Activated naive CD4-positive, alpha-beta T cell (primary cell): ENCODE measurements at places on chromosomes 11 and 22.

DNA sequence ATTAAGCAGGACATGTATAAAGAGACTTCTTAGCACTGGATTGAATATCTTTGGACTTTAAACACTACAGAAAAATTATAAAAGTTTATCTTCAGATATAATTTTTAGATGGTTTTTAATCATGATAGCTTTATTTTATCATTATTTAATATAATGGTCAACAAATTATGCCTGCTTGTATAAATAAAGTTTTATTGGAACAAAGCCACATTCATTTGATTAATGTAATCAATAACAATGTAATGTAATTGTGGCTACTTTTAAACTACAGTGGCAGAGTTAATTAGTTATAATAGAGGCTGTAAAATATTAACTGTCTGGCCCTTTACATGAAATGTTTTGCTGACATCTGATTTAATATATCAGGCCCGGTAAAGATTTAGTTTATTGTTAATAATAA is 70.0 kb downstream of the STIM1 start:
- DNase-seq, result no peak

DNA sequence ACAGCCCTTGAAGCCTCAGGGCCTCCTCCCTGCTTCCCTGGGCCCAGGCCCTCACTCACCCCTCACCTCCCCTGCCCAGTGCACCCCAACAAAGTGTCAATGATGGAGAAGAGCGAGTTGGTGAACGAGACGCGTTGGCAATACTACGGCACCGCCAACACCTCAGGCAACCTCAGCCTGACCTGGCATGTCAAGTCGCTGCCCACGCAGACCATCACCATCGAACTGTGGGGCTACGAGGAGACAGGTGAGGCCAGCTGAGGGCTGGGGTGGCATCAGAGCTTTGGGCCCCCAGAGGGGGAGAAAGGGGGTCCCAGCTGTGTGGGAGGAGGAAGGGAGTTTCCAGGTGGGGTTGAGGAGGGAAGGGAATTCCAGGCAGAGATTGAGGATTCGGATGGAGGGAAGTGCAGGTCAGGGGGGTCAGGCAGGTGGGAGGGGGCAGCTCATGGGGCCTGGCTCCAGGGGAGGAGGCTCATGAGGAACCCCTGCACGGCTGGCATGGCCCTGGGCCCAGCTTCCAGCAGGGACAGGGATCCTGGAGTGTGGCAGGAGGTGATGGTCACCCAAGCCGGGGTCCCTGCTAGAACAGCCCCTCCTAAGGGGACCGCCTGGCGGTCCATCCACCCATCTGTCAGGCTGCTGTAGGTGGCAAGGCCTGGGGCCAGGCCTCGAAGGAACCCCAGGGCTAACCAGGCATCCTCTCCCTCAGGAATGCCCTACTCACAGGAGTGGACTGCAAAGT is 2.9 kb downstream of the SUSD2 start:
- DNase-seq, result no peak

GRCh38 chr11:44831605-44832394 is 105.0 kb downstream of the TSPAN18 start:
- no peak for DNase-seq

DNA sequence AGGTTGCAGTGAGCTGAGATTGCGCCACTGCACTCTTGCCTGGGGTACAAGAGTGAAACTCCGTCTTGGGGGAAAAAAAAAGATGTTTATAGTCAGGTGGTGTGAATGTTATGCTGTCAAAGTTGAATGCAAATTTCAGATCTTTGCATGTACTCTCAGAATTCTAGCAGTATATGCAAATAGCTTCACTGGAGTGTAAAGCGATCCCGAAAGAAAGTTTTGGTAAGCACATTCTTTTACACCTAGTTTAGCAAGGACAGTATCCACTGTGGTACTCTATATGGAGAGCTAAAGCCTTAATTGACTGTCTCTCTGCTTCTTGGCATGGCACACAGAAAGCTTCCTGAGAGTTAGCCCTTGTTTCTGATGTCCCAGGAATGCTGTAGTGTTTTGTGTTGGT is 4.0 kb downstream of the JAM3 start:
- no peak for DNase-seq

- DNase-seq, result no peak
These were observed 387.8 kb downstream of the SOX6 start for GRCh38 chr11:15968461-15969130.

GRCh38 chr11:58394195-58394594 is 12.5 kb downstream of the OR5B3 start:
- no peak for DNase-seq

GRCh38 chr11:45107029-45107428 is 39.4 kb upstream of the PRDM11 start:
- no peak for DNase-seq

DNA sequence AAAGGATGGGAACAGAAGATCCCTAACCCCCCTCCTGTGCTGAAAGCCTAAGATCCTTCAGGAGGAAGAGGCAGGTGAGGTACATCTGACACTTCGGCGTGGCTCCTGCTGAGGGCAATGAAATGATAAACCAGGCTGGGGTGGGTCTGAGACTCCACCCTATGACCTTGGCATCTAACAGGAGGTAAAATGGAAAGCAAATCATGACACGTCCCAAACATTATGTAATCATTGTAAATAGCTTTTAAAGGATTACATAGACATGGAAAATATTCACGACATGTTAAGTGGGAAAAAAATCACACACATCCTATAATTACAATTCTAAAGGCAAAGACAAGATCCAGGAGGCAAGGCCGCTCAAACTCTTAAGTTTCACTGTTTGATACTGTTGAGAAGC is 70.5 kb downstream of the LINC01488 start:
- no peak for DNase-seq

- no peak for DNase-seq
These were observed 26.2 kb downstream of the MCM5 start for GRCh38 chr22:35425971-35426800.

DNA sequence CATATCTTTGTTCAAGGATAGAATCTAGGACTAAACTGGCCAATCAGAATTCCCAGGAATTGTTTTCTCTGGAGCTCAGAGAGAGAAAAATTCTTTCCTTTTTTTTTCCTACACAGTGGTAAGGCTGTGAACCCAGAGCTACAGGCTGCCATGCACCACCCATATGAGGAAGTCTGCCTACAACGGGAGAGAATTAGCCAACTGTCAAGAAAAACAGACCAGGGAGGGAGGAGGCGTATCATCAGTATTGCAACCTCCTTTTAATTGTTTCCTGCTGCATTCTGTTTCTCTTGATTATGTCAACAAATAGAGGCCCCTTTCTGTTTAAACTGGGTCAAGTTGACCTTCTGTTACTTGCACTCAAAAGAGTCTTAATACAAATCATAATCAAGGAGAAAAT is 176.5 kb upstream of the UBASH3B start:
- DNase-seq, result no peak

GRCh38 chr11:6695377-6695776 is 12.2 kb upstream of the MRPL17 start:
- DNase-seq, result no peak

DNA sequence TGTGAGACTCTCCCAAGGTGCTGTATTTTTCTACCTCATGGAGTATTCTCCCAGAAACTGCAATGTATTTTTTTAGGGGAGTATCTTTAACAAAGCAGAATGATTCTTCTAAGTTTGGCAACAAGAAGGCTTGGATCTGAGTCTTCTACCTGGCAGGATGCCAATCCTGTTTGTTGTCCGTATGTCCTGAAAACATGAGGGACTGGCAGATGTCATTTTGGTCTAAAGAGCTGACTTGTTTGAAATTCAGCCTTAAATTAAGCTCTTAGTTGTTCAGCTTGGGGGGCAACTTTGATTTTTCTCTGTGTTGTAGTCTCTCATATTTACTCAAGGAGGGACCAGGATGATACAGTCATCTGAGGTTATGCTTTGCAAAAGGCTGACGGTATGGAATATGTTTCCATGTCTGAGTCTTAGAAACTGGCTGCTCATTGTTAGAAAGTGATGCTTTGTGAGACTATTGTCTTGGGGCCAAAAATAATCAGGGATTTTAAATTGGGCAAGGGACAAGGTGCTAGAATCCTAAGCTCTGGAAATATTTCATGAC is 9.3 kb downstream of the MRPL16 start:
- no peak for DNase-seq

DNA sequence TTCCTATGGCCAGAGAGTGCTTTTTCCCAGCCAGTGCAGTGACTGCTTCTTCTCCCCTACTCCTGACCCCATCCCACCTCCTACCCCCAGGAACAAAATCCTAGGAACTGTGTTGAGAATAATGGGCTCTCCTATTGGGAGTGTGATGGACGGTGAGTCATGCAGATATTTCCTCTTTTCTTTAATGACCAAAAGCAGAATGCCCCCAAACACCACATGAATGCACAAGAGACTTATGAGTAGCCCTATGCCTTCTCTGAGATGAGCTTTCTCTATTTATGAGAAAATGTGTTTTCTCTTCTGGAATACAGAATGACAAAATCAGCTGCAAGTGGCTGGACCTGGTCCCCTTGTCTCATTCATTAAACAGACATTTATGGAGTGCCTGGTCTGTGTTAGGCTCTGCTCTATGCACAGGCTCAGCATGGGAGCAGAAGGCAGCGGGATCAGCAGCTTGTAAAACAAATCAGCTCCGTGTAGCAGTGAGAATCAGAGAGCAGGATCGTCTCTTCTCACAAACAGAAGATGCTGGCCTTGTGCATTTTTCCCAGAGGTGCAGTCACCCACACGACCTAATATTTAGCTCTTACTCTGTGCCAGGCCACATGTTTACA is 47.5 kb upstream of the GALNT18 start:
- DNase-seq, result no peak

DNA sequence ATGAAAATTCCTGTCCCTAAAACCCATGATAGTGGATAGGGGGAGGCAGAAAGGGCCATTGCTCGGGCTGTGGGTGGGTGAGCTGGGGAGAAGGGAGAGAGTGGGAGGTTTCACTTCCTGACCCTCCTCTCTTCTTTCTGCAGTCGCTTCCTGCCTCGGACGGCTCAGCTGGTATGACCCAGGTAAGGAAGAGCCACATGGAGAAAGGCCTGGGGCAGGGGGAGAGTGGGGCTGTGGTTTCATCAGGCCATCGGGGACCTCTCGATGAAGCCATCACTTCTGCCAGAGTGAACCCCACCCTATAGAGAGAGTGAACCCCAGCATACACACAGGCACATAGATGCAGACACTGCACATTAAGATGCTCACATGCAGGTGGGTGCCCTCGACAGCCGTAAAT is 12.6 kb downstream of the CD5 start:
- DNase-seq, result no peak

DNA sequence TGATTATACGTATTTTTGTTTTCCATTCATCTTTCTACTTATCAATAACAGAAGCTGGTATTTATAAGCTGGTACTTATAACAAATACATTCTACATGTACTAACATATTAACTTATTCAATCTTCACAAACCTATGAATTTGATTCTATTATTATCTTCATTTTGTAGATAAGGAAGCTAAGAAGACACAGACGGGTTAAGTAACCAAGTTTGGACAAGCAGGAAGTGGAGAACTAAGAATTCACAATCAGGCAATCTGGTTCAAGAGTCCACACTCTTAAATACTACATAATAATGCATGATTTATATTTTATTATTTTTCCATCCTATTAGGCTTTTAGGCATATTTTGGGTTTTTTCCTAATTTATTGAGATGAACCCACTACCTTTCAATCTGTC is 25.0 kb downstream of the FCHSD2 start:
- DNase-seq, result no peak

DNA sequence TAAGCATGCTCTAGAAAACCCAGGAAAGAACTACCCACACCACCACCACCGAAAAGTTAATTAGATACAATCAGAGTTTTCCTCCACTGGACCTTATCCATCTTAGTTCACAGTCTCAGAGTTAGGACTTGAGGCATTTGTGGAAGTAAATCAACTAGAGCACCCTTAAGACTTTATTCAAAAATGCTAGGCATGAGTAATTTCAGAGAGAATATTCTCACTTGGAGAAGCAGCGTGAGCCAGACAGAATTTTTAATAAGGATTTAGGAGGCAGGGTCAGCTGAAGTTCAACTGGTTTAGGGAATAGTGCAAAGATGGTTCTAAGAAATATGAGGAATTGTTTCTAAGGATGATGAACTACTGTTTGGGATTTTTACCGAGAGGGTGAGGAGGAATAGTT is 1.2 kb upstream of the OLFML1 start:
- no peak for DNase-seq

GRCh38 chr22:37167981-37168647 is 18.4 kb upstream of the IL2RB start:
- no peak for DNase-seq

- DNase-seq, result no peak
These were observed 103.4 kb downstream of the BRD1 start for GRCh38 chr22:49724030-49724892.

- no peak for DNase-seq
These were observed 13.6 kb downstream of the MRPL21 start for GRCh38 chr11:68889948-68890446.

- DNase-seq, result no peak
These were observed 182.0 kb upstream of the ARHGAP20 start for GRCh38 chr11:110894224-110894623.

GRCh38 chr11:117704395-117705100 is 92.5 kb downstream of the DSCAML1 start:
- DNase-seq, result no peak

DNA sequence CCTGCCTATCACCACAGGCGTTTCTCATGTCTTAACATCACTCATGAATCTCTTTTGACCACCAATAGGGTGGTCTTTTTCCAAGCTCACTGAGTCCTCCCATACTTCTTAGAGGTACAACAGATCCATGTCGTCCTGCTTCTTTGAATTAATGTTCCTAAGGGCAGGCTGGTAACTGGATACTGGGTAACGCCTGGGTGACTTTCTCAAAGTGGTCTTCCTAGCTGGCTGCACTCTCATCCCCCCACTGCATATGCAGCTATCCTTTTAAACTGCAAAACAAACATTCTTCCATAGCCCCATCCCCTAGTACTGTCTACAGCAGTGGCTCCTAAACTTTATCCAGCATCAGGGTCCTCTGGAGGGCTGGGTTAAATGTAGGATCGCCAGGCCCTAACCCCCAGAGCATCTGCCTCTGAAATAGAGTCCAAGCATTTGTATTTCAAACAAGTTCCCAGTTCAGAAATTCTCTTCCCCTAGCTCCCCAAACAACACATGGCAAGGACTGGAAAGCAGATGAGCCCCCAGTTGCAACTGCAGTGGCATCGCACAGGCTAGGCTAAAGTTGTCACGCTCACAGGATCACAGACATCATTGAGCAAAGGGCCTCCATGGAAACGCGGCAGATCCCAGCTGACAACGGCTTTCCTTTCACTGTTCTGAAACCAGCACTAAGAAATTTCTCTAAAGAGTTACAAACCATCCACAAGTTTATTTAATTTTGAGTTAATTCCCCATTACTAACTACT is 204.9 kb downstream of the LARGE1 start:
- DNase-seq, result no peak

- no peak for DNase-seq
These were observed 123.1 kb downstream of the BRD1 start for GRCh38 chr22:49704345-49705215.
